ENCODE measurements at places on chromosomes 11 and 22.

GRCh38 chr11:69411257-69411924 lies 70.1 kb upstream of the LINC01488 start:
- no peak for DNase-seq

- DNase-seq, result no peak
Measured at GRCh38 chr11:120224972-120225909, 14.4 kb downstream of the OAF start.

DNA sequence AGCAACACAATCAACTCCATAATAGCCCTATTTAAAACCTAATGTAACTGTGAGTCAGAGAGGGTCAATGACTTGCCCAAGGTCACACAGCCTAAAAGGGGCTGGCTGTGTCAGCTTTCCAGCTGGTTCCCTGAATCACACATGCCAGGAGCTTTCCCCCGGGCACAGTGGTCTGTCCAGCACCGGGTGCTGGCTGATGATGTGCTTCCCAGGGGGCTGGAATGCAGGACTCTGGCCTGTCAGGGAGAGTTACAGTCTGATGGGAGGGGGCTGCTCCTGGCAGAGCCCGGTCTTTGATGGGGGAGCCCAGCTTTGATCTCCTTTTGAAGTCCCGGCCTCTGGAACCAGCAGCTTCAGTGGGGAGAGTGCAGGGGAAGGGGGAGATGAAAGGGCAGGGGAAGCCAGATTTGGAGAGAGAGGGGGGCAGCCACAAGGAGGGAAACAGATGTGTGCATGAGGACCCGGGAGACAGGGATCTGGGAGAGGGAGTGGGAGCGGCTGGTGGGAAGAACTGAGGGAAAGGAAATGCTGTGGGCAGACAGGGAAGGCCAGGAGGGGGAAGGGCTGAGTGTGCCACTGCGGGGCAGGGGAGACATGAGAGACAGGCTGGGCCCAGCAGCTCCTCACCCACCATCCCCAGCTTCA lies 102.7 kb downstream of the NECTIN1 start:
- DNase-seq, result no peak

DNA sequence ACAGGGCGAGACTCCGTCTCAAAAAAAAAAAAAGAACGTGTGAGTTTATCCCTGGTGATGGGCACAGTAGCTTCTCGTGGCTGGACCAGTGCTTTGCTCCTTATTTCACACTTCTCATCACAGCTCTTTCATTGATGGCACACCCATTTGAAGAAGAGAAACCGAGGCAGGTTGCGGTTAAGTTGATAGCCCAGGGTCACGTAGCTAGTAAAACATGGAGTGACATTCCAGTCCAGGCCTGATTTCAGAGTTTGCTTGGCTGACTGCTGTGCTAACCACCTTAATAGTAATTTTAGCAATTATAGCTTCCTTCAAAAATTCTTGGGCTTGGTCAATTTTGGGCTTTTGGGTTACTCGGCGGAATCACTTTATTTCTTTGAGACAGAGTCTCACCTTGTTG lies 25.8 kb downstream of the AP2A2 start:
- no peak for DNase-seq

- no peak for DNase-seq
Measured at GRCh38 chr11:119624102-119624615, 104.8 kb downstream of the NECTIN1 start.

GRCh38 chr11:61113201-61113600 lies 10.9 kb downstream of the CD5 start:
- no peak for DNase-seq

DNA sequence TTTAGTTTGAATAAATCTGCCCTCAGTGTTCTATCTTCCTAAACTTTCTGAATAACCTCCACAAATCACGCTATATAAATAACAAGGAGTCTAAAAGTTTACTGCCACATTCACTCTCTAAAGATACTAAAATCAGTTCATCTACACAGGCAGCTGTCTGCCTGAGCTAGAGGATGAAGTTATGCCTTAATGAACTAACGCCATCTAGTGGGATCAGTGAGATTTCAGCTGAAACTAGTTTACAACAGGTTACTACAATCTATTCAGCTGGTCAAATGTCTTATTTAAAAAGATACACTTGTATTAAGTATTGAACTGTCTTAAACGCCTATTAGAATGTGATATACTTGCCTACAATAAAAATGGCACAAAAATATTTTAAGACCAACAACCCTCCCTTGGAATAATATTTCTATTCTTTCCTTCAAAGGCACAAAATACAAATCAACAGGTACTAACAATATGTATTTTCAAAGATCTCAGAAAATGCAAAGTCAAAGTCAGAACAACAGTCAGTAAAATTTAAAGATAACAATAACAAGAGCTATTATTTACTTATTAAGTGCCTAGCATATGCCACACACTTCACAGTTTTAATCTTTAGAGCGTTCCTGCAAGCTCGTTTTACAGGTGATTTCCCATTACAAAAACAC lies 84.1 kb downstream of the LARGE2 start:
- DNase-seq, result peak; percentile 87

DNA sequence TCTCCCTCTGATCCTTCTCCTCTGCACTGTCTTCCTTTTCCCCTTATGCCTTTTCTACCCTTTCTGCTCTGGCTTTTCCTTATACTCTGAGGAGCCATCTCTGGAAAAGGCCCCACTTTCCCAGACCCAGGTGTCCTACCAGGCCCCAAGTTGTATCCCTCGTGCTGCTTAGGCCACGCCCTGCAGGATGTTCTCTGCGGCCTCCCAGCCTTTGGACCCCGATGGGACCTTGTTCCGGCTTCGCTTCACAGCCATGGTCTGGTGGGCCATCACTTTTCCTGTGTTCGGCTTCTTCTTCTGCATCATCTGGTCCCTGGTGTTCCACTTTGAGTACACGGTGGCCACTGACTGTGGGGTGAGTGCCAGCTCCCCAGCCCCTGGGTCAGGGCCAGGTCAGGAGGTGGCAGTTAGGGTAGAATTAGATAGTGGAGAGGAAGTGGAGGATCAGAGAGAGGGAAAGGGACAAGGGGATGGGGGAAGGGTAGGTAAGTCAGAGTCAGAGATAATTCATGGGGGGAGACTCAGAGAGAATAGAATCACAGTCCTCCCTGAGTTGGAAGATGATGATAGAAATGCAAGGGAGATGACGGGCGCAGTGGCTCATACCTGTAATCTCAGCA lies 8.9 kb downstream of the PGAP2 start:
- no peak for DNase-seq

DNA sequence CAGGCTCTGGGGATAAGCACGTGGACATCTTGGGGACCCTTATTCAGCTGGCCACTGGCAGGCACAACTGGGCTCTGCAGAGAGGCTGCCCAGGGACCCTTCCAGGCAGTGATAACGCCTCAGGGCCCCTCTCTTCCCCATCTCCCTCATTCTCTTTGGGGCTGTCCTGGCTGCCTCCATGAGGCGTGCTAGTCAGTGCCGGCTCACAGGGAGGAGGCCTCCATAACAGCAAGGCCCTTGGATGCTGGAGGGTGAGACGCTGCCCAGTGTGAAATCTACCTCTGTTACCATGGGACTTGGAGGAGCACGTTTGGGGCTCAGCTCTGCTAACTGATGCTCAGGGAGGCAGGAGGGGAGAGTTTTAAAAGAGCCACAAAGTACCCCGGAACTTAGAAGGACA lies 221.3 kb downstream of the CTTN start:
- no peak for DNase-seq

DNA sequence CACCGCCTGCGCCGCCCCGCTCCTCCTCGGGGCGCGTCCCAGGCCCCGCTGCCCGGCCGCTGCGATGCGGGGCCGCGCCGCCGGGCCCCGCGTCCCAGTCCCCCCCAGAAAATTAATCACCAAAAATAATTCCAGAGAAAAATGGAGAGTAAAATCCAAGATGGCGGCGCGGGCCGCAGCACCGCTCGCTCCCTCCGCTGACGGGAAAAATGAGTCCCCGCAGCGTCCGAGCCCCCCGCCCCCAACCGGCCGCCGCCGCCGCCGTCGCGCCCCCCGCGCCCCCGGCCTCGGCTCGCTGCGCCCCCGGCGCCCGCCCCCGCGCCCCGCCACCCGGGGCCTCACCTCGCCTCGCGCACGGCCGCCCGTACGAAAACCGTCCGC lies at the start of gene KMT5B:
TSS of gene KMT5B (minus strand) at position 162 of the 381 bp plus-strand sequence. CDS start 23,220 bp downstream, outside the sequence.
- DNase-seq, result peak; percentile 68

GRCh38 chr11:35621620-35622019 lies 3.4 kb downstream of the FJX1 start:
- peak; percentile 33 for DNase-seq

GRCh38 chr11:34680918-34681586 lies 60.2 kb downstream of the EHF start:
- DNase-seq, result peak; percentile 36

DNA sequence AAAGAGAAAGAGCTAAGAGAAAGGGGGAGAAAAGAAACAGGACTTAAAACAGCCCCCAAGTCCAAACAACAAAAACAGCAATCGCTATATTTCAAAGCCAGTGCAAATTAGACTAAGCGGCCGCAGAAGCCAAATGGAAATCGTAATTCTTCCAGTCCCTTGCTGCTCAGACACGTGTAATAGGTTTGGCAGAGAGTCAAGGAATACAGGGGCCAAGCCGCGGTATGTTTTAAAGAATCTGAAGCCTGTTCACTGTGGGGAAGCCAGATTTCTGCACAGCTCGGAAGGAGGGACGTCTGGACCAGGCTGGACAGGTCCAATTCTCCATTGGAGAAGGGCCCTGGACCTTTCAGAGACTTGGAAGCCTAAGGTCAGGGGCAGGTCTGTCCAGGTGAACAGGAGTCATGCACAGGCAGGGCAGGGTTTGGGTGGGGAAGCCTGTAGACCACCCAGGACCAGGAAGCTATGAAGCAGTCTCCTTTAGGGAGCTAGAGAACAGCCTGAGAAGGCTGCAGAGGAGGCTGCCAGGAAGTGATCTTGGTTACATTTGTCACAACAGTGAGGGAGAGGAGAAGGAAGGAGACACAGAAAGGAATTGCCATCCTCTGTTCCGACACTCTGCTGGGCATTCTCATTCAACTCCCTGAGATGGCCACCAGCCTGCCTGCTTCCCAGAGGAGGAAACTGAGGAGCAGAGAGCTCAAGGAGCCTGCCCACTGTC lies 265.5 kb upstream of the ISX start:
- DNase-seq, result no peak

DNA sequence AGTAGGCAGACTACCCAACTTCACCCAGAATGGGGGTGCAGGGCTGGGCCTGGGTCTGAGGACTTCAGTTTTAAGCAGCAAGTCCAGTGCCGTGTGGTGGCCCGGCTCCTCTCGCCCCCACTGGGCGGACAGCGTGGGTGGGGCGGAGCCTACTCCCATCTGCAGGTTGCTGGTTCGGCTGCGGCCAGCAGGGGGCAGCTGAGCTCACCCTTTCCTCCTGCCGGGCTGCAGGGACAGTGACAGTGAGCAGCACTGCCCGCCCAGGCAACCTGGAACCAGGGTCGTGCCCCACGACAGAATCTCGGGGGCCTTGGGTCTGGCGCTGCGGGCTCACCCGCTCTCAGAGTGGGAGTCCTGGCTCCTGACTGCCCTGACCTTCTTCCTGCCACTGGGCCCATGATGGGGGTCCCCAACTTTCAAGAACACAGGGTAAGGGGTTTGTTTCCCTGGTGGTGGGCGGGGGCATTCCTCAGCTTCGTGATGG lies 6.2 kb upstream of the NEAT1 start:
- peak; percentile 79 for DNase-seq

DNA sequence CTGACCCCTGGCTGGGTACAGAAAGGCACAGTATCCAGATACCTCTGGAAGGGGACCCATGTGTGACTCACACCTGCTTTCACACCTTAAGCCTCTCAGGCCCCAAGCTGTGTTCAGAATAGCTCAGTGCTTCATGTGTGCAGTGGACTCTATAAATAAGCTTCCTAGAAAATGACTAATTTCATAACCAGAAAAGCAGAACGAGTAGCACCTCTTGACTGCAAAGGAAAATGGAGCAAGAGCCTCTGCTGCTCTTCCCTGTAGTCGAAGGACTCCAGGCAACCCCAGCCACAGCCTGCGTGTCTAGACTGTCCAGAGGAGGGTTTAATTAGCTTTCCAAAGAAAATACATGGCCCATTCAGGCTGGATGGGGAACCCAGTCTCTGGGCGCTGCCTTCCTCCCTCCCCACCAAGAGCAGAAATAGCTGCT lies 23.1 kb downstream of the PTPN5 start:
- no peak for DNase-seq

DNA sequence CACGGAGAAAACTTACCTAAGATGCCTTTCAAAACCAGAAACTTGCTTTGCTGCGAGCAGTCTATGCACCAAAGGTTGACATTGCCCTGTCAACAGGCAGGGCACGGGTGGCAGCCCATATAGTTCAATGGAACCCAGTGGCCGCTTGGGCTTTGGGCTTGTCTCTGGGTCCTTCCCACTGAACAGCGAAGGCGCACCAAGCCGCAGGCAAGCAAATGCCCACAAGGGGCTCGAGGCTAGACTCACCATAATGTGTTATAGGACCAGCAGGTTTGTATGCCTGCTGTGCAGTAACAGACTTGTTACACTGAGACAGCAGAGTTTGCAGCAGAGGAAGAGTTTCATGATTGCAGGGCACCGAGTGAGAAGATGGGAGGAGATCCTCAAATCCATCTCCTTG lies 20.3 kb downstream of the CLDN5 start:
- DNase-seq, result no peak

DNA sequence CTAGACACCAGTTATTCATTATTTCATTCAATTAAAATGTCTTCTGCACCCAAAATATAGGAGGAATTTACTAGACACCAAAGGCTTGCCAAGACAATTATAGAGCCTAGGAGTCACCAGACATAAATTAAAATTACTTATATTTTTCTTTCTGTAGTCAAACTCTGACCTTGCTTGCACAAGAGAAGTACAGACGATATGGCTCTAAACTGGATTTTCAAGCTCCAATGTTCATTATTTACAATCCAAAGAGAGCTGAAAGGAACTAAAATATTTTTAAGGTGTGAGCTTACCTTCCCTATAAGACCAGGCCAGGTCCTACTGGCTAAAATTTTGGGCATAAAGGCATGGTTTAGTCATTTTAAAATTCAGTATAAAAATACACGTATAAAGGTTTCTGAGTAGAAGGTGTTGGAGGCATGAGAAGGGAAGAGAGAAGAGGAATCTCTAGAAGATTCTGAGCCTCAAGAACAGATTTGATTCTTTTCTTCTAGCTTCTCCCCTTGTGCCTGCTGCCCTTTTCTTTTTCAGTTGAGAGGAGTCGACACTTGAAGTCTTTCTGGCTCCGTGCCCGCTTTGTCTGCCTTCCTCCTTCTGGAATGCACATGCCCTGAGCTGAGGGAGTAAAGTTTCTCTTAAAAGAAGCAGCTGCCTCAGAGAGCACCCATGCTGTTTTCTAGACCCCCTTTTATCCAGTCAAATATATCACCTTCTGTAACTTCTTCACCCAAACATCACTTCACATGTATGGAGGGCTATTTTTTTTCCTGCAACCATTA lies 13.5 kb downstream of the C11orf97 start:
- peak; percentile 86 for DNase-seq

DNA sequence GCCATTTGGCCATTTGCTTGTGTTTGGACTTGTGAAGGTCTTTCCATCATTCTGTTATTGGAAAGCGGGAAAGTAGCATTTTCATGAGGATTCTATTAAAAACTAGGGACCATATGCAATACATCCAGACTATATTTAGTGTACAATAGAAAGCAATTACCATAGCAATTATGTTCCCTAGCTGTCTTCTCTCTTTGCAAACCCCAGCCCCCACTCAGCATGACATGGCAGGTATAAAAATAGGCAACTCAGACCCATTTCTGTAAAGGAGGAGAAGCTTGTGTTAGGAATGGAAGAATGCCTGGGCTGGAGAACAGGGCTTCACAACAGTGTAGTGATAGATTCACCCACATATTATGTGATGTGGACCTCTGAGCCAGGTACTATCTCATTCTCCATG lies 12.4 kb downstream of the OR51B6 start:
- no peak for DNase-seq
